HS-5 (cell line): ENCODE measurements at places on chromosomes 3 and 15.

DNA sequence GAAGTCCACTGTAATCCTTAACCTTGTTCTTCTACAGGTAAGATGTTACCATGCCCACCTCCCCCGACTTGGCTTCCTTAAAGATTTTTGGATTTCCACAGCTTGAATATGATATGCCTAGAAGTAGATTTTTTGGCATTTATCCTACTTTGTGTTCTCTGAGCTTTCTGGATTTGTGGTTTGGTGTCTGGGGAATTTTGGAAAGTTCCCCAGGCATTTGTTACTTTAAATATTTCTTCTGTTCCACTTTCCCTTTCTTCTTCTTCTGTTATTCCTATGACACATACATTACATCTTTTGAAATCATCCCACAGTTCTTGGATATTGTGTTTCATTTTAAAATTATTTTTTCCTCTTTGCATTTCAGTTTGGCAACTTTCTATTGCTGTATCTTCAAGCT is 122.1 kb upstream of the TMEM108 start:
- no peak for DNase-seq

DNA sequence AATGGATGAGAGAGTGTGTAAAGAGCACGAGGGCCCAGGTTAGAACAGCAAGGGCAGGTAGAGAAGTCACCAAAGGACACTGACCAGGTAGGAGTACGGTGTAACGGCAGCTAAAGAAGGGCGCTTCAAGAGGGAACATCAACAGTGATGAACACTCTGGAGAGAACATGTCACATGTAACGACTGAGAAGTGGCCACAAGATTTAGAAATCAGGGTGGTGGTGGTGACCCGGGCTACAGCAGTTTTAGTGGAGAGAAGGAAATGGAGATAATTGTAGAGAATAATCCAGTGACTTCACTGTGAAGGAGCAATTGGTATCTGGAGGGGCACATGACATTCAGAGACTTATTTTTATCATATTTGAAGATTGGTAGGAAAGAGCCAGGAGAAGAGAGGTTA is 1.2 kb upstream of the C15orf40 start:
- DNase-seq, result no peak

GRCh38 chr3:9399337-9399703 is 1.9 kb downstream of the SETD5 start:
- no peak for DNase-seq

GRCh38 chr3:13574798-13575451 is 26.0 kb downstream of the FBLN2 start:
- DNase-seq, result no peak

DNA sequence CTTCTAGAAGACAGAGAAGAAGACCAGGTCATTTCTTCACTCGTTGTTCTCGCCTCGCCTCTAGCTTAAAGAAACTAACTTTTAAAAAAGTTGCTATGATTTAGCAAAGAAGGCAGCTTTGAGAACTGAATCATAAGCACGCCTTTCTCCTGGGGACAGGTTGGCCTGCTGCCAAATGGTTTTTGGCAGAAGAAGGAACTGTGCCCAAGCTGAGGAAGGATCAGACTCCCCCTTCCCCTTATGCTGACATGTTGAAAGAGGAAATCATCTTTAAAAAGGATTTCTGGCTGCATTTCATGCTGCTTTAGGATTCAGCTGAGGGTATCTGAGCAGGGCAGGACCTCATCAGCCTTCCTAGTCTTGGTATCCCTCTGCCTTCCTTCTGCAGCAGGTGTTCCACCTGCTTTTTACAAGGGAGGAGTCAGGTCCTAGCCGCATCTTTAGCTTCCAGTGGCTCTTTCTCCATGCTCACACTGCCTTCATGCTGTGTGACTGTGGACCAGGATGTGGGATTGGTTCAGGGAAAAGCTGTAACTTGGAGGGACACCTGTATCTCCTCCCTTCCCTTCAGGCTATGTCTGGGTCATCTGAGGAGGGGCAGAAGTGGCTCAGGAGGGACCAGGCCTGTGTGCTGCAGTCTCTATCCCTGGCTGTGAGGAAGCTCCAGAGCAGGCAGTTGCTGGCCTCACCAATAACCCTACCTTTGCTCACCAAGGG is 34.1 kb upstream of the HACD2 start:
- no peak for DNase-seq

DNA sequence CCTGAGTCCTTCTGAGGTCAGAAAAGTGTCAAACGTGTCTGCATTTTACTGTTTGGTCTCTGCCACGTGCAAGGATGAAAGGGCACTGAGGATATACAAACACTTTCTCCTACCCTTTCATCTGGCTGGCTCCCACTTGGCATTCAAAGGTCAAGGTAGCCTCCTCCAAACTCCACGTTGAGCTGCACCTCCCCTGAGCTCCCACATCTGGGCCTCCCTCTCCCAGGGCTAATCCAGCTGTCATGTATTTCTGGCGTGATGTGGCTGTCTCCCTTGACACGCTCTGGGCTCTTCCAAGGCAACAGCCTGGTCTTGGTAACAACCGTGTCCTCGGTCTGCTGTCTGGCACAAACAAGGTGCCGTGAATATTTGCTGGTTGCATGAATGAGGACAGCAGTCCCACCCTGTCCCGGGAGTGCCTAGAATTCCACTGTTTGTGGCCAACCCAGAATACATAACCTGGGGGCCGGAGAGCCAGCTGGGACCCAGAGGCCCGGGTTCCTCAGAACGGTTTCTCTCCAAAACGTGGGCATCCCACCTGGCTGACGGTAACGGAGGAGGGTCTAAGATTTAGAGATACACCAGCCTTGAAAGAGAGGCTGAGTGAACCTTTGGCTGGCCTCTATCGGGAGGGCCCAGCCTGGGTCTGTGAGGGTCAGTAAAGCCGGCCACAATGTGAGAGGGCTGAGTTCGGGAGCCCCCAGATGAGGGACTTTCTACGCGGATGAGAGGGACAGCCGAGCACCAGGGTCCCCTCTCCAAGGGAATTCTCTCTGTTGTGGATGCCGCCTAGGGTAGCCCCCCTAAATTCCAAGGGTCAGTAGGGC is 767 bp downstream of the GLT8D1 start:
- DNase-seq, result no peak

DNA sequence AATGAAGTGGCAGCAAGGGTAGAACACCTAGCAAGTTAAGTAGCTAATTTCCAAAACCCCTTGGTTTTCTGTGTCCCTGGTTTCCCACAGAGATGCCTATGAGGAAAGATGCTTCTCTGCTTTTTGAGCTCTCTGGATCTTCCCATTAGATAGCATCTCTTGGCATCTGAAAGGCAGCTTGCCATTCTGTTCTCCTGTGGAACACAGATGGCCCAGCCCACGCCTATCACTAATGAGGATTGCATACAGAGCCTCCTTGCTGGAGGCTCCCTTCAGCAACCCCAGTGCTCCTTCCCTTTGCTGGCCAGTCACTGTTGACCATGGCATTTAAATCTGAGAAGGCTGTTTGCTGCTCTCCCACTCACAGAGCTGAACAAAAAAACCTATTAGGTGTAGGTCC is 34.4 kb upstream of the ETV5 start:
- DNase-seq, result no peak

DNA sequence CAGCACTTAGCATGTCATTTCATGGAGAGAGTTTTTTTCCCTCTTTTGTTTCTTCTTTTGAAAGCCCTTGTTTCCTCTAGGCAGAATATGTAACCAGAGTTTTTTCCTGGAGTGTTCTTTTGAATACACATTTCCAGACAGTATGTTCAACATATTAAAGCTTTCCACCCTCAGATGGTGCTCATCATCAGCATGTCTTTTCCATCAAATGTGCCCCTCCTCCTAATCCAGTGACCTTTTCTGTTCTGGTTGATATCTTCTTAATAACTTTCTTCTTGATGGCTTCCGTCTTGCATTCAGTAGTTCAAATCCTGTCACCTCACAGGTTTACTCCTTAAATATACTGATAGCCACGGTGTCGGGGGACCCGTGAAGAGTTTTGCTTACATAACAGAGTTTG is 78.6 kb downstream of the FNDC3B start:
- no peak for DNase-seq

DNA sequence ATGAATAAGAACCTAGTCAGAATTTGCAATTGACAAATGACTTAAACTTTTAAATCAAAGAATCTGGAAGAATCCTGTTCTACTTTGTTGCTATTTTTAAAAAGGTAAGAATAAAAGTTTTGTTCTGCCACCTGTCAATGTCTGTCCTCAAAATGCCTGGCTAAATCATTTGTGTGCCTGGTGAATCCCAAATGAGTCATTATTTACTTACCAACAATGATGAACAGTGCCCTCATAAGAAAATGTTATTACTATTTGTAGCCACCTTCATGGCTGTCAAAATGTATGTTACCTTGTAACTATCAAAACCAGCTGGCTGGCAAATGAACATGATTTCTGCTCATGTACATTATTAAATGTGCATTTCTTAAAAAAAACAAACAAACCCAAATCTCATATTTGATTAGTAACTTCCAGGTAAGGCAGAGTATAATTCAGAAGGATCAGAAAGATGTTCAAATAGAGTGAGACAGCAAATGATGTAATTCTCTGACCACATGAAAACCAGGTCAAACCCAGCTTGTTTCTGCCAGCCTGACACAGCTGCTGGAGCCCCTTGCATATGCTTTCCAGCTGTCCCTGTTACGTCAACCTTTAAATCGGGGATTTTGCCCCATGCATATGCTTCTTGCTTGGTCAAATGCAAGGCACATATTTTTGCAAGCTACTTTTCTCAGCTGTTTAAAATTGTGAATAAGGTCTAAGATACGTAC is 137.9 kb downstream of the SSR3 start:
- no peak for DNase-seq
